ENCODE measurements at places on chromosomes 5 and 9.

DNA sequence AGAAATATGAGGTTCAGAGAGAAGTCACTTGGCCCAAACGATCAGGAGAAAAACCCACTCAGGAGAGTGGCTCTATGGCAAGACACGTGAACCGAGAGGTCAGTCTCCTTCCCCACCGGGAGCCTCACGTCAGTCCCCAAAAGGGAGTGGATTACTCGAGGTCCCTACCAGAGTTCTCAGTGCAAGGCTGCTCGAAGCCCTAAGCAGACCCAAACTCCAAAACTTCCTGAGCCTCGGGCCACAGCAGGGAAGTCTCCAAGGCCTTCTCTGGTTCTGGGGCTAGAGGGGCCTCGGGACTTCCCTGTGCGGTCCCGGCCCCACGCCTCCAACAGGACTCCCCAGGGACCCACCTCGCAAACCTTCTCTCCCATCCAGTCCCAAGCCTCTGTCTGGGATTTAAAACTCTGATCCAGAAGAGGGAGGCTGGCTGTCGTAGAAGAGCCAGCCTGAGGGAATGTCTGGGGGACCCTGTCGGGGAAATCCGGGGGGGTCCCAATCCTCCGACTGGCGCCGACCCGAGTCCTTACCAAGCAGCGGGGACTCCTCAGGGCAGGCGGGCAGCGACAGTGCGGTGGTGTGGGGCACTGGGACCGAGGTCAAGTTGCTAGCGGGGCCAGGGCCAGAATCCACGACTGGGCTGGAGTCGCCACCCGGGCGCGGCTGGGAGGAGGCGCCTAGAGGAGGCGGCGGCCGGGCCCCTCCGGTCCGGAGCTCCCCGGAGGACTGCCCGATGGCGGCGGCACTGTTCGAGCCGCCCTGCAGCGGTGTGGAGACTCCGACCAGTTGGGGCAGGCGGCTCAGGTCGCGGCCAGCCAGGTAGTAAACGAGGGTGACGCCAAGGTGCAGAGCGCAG lies 679 bp downstream of the B4GALT1 start:
- no peak for DNase-seq

- DNase-seq = no peak
These were observed 346.3 kb downstream of the ENC1 start for GRCh38 chr5:74294231-74294705.

- no peak for DNase-seq
These were observed 128.9 kb downstream of the SUSD1 start for GRCh38 chr9:112046181-112046580.

DNA sequence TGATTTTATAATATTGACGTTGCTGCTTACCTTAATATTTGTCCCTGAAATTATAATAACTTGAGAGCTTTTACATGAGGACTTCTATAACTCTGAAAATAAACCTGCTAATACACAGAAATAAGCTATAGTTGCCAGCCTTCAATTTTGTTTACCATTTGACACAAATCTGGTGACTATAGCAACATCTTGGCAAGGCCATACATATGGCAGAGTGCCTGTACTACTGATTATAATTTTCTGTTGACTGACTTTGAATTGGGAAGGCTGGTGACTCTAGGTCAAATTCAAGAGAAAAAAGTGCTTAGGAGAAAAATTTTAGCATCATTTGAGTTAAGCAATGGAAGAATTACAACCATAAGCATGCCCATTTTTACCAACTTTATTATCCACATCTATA lies 581.4 kb upstream of the PTPRD start:
- no peak for DNase-seq

DNA sequence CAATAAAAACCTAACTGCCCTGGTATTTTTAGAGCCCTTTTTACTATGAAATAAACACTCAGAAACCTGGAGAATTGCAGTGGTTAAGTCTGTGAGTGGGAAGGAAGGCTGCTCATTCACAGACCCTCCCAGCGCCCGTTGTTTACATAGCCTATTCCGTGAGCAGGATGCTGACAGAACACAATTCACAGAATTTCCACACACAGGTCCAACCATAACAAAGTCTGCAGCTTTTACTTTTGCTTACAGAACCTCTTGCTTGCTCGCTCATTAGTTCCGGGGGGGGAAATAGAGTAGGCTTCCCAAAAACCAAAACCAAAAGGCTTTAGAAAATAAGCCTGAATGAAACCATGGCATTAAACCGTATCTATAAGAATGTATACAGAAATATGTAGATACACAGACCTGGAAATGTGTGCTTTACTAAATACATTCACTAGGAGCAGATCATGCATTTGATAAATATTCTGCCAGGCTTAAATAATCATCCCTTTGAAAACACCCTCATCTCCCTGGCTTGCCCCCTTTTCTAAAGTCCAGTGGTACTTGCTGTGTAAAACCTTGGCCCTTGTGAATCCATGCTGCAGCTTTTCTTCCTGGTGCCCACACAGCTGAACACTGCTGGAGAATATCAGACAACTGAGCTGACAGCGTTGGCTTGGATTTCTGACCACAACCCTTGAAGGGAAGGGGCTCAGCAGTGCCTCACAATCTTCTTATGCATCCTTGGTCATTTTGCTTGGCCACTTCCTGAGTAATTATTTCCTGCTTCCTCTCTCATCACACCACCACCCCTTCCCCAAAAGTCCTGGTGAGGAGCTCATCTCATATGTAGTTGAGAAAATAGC lies 128.0 kb downstream of the FANCC start:
- DNase-seq = no peak

- DNase-seq = no peak
These were observed 1556.7 kb downstream of the FOXD4L5 start for GRCh38 chr9:63728287-63728686.

- no peak for DNase-seq
These were observed 134.9 kb upstream of the PANK3 start for GRCh38 chr5:168714046-168714445.

- DNase-seq = no peak
These were observed 177.8 kb downstream of the GABBR2 start for GRCh38 chr9:98530806-98531386.

- no peak for DNase-seq
These were observed 349.8 kb upstream of the DAB2 start for GRCh38 chr5:39774605-39775004.

GRCh38 chr5:76204713-76205112 lies 121.5 kb downstream of the SV2C start:
- no peak for DNase-seq

- DNase-seq = no peak
These were observed 924 bp upstream of the NEURL1B start for GRCh38 chr5:172640139-172640538.

- no peak for DNase-seq
These were observed 37.1 kb upstream of the KCNMB1 start for GRCh38 chr5:170426149-170426767.

- DNase-seq = no peak
These were observed 78.8 kb downstream of the FBXL17 start for GRCh38 chr5:108303086-108303485.

- DNase-seq = no peak
These were observed 787.3 kb downstream of the KCTD16 start for GRCh38 chr5:144958002-144958401.

- DNase-seq = no peak
These were observed 45.0 kb downstream of the TRIM36 start for GRCh38 chr5:115124741-115125140.

DNA sequence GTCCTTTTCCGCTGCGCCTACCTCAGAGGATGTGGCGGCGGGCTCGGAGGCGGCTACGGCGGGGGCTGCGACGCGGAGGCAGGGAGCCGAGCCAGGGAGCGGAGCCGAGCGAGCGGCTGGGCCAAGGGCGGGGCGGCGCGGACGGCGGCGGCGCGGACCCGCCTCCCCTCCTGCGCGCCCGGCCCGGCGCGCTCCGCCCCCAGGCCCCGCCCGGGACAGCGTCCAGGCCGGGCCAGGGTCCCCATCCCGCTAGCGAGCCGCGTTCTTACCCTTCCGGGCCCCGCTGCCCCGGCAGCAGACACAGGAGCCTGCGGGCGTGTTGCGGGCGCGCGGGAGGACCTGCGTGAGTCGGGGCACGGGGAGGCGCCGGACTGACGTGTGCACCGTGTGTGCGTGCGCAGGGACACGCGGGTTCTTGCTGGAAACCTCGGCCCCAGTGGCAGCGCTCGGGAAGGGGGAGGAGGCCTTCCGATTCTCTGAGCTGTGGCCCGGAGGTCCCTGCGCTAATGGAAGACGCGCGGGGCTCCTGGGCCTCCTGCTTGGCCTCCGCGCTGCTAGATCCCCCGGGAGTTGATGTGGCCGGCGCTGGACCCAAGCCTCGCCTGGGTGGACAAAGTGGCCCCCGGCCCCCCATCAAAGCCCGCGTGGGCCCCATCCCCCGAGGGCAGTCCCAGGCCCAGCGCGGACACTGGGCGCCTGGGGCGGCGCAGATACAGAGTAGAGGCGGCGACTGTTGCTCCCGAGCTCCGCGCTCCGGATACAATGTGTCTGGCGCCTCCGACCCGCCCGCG lies at the start of gene VDAC1:
Gene VDAC1, minus strand, starts transcription at position 350 of the 791 bp plus-strand sequence. CDS start 11,963 bp downstream, outside the sequence.
- DNase-seq = peak; percentile 99

DNA sequence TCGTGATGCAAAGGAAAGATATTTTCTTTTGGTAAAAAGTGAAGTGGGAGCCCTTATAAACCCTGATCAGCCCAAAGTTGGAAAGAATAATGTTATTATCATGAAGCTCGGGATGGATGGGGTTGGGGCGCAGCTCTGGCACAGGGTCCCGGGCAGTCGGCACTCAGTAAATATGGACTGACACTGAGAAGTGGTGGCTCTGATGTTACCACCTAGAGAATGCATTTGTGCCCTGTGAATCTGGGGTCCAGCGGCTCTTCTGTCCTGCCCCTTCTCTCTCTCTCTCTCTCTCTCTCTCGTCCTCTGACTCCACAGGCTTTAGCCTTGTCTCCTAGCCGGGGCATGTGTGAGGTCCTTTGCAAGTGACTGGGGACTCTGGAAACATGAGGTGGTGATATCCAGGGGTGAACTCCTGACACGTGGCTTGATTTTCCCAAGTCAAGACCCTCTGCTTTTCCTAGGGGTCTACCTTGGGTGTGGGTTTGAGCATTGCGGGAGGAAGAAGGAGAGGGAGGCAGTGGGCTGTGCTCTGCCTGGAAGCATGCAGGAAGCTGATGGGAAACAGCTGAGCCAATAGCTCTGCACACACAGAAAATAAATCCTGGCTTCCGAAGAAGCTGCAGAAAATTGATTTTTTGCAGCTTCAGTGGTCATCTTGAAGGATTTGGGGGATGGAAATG lies 162.7 kb downstream of the MACROH2A1 start:
- DNase-seq = no peak

GRCh38 chr5:132947671-132948070 lies 15.8 kb downstream of the AFF4 start:
- DNase-seq = no peak

- DNase-seq = no peak
These were observed 31.6 kb downstream of the DTWD2 start for GRCh38 chr5:118956727-118957126.

DNA sequence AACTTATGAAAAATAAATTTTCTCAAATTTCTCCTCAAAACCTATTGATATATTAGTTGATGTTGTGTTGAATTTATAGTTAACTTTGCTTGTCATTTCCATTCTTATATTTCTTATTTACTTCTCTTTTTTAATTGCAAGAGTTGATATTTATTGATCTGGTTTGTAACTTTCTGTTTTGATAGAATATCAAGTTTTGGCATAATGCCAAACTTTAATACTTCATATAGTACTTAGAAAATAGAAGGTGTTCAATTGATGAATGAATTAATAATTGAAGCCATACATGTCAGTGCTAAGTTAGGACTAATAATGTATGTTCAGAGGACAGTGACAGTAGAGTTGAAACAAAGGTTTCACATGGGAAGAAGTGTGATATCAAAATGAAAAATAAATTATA lies 27.9 kb downstream of the ERCC6L2 start:
- DNase-seq = no peak

DNA sequence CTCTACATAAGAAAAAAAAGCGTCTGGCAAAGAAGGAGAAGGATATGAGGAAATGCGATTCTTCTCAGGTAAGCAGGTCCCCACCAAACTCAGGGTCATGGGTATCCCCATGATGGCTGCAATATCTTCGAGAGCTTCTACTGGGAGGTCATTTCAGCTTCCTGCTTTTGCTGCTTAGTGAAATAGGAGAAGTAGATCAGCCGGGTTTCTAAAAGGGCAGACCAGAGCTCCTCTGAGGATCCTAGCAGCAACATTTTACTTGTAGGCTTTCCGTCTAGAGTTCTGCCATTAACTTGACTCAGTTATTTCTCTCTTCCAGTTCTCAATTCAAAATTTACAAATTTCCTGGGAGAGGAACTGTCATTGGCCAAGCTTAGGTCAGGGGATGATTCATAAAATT lies 134.7 kb downstream of the DPYSL3 start:
- no peak for DNase-seq

GRCh38 chr5:34743878-34744277 lies 87.8 kb downstream of the RAI14 start:
- DNase-seq = no peak

- no peak for DNase-seq
These were observed 10.5 kb upstream of the AHRR start for GRCh38 chr5:310941-311434.

GRCh38 chr9:114681594-114682332 lies at the start of gene TEX48:
TEX48 (minus strand) TSS chr9:114682192; CDS start chr9:114671723, 10,469 bp downstream.
- peak; percentile 19 for DNase-seq

- no peak for DNase-seq
These were observed 469.4 kb downstream of the RASEF start for GRCh38 chr9:82593501-82593900.

DNA sequence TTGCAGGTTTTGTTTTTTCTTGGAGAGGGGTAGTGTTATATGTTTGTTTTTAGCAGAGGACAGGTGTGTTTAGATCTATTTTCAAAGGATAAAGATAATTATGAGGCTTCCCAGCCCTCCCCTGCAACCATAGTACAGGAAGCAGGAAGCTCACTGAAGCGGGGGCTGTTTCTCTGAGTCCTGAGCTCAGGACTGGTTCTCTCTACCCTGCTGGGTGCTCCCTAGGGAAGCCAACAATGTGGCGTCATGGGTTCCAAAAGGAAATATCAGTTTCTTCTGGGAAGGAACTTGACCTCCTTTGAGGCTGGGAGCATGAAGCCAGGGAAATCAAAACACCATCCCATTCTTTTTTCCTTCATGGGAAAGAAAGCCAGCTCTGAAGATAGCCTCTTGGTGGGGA lies 62.2 kb downstream of the RAD23B start:
- no peak for DNase-seq

DNA sequence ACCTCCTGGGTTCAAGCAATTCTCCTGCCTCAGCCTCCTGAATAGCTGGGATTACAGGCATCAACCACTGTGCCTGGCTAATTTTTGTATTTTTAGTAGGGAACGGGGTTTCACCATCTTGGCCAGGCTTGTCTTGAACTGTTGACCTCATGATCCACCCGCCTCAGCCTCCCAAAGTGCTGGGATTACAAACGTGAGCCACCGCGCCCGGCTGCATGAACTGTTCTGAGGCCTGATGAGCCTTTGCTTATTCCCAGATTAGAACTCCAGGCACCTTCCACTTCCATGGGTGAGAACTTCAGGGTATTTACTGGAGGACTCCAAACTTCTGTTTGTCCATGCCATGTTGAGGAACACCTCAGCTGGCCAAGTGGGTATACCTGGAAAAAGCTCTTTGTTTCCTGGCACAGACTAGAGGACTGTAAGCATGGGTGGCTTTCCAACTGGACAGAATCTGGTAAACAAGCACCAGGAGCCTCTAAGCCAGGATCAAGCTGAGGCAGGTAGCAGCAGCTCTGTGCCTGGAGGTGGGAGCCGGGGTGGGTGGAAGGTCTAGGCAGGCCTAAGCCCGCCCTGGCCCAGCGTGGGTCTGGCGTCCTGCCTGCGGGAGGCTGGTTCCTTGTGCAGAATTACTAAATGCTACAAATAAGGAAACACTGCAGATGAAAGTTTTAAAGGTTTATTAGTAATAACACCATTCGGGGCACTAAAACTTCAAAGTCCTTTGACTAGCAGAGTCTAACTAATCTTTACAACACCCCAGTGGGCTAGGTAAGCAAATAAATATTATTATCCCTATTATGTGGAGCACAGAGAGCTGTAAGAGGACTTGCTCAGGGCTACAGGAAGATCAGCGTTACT lies 78.4 kb downstream of the SEMA5A start:
- DNase-seq = no peak

Measured in right kidney (tissue), 9 donors.